ENCODE measurements at places on chromosomes 6 and 20.

DNA sequence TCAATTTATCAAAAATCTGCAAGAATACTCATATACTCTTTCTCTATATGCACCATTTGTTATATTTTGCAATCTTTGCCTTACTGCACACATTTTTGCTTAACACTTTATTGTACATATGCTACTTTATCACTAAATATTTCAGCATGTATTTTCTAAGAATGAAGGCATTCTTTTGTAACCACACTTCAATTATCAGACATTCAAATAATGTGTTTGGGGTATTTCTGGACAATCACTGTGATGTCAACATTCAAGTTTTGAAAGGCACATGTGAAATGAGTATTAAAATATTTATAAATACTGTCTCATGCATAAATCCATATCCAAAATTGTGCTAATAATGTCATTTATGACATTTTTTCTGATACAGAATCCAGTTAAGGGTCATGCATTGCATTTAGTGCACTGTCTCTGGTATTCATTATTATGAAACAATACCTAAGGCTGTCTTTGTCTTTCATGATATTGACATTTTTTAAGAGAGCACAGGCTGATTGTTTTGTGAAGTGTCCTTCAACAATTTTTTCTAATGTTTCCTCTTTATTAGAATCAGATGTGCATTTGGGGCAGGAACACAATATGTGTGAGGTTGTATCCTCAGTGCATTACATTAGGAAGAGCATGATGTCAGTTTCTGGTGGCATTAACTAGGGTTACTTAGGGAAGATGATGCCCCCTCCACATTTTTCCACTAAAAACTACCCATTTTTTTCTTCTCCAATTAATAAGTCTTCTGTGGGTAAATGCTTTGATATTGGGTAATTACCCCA lies 105.7 kb downstream of the MTFR2 start:
- no peak for DNase-seq

DNA sequence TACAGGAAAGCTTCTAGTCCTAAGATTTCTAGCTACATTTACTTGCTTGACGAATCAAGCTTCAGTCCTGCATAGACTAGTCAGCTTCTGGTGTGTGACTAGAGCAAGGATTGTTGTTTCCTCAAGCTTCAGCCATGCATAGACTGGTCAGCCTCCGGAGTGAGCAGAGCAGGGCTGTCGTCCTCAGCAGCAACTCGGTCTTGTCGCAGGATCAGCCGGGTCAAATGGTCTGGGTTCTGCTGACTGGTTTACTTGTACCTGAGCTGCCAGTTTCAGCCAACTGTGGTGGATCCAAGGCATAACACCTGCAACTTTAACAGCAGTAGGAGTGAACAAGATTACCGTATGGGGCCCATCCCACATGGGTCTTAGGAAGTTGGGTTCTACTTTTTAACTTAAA lies 10.8 kb upstream of the GMPR start:
- DNase-seq, result no peak

DNA sequence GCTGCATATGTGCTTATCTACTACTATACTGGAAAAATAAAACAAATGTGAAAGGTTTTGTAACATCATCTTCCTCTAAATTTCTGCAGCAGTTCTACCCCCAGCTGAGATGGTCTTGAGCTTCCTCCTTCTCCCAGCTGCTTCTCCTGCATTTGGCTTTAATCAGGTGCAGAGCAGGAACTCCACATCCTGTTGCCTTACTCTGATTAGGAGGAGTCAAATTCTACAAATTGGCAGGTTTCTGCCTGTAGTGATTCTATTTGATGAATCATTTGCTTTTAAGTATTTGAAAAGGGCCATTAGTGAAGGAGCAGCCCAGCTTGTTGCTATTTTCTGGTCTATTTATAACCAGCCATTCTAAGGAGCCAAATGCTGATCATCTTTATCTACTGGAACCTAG lies 224.5 kb downstream of the GMDS start:
- DNase-seq, result no peak

DNA sequence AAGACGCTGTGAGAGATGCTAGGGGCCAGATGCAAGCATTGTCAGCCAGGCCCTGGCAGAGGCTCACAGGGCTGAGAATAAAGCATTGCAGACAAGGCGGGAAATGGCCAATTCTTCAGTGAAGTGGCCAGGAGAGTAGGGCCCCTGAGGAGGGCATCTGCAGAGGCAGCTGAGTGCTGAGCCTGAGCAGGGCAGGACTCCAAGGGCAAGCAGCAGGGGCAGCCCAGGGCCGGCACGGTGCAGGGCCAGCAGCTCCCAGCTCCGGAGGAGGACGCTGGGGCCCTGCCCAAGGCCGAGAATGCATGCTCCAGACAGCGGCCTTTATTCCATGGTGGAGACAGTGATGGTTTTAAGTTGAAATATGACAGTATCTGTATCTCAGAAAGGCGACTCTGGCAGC lies 305.5 kb downstream of the FOXC1 start:
- no peak for DNase-seq

DNA sequence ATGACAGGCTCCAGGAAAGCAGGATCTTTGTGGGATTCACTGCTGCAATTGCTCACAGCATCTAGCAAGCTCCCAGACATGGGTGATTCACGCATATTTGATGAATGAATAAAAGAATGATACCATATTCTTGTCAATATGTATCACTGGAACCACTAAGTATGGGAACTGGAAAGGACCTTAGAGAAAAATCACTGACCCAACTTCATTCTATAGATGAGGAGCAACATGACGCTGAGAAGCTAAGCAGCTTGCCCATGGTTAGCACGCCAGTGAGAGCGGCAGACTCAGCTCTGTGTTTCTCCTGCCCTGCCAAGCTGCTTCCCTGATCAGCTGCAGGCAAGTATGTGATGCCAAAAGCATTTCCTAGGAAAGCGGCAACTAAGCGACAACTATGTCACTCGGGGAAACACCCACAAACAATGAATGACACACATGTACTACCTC lies 66.8 kb downstream of the PPP1R3G start:
- DNase-seq, result no peak

DNA sequence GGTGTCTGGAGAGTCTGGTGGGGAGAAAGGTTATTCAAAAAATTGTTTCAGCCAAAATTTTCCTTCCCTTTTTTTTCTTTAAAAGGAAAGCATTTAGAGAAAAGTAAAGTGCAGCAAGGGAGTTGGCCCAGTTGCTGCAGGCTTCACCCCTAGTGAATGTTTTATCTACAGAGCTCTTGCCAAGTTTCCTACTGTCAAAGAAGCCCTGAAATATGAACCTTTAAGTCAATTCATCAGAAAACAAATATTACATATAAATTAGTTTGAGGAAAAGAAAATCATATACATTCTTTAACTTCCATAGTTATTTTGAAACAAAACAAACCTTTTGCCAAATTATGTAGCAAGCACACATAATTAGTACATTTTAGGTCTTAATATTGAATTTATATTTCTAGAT lies 25.0 kb upstream of the HMGCLL1 start:
- DNase-seq, result no peak

- no peak for DNase-seq
These were observed 125.8 kb downstream of the LY86 start for GRCh38 chr6:6714118-6714897.

DNA sequence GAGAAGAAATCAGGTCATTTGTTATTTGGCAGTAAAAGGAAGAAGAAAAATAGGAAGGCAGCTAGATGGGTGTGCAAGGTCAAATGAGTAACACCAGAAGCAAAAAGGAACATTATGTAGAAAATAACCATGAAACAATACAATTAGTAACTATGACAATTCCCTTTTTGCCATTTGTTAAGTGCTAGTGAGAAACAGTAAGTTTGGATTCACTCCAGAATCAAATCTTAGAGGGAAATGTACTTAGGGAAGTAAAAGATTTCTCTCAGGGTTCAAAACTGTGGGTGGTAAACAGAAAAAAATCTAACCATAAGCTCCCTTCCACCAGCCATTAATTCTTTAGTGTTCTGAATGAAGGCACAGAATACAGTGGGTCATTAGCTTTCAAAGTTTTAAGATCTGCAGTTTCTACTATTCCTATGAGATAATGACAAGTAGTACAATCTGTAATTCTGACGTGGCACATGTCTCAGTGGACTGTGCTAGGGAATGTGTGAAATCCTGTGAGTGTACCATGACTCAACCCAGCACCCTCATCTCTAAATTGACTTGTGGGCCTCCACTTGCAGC lies 17.1 kb downstream of the REPS1 start:
- DNase-seq, result no peak

DNA sequence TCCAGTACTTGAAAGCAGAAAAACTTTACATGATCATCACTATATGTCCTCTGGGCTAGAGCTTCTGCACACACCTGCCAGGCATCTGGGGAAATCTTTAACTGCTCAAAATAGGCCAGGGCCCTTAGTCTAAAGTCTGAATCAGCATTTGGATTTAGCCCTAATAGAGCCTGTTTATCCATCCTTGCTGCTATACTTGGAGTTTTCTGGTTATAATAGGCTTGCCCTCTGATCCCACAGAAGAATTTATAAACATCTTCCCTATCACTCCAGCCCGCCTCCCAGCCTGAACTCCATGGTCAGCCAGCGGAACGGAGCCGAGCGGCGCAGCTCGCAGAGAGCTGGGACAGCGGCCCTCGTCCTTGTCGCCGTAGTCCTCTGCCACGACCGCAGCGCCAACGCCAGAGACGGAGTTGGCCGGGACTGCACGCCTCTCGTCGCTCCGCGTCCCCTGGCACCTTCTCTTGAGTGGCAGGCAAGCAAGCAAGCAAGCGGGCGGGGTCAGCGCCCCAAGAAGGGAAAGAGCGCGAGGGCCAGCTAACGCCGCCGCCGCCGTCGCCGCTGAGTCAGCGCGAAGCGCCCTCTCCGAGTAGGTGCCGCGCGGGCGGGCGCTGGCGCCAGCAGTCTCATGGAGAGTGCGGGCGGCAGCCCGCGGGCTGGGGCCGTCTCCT lies 25.4 kb upstream of the ASIP start:
- peak; percentile 87 for DNase-seq

DNA sequence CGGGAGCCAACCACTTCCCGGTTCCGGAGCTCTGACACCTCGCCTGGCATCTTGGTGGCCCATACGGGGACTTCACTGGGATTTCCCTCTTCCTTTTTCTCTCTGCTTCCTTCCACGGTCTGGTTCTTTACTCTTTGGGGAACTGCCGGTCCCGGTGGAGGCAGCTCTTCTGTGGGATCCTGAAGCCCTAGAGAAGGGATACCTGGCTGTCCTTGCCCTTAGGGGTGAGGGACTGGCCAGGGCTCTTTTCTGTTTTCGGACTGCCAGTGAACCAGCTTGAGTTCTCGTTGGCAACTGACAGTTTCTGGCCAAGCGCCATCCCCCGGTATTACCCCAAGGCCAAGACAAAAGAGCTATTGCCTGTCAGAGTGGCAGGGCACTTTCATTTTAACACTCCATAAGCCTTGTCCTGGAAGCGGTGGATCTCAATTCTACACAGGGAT lies 880 bp upstream of the CPXM1 start:
- no peak for DNase-seq

DNA sequence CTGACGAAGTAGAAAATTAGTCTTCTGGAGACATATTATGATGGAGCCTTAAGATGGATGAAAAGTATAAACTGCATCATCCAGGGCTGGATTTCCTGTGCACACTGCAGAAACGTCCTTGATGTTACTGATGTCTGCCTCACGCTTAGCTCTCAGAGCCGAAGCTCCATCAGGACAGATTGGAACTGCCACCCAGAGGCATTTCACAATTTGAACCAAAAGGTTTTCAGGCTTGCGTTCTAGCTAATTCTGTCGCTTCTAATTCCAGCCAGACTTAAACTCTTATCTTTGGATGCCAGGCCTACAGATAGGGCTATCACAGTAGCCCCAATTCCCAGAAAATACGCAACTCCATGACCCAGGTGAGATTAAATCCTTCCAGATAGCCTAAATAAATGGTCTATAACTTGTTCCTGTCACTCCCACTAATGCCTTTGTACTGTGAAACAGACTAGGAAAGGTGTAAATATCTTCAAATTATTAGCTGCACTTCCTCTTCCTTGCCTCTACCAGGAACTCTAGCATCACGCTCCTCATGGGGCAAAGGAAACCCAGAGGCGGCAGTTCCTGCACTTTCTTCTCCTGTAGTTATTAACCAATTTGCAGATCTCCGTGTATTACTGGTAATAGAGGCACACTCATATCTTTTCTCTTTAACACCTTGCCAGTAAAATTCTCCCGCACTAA lies 634.6 kb downstream of the PRKN start:
- no peak for DNase-seq

GRCh38 chr6:119728220-119728750 lies 378.7 kb upstream of the MAN1A1 start:
- no peak for DNase-seq

- no peak for DNase-seq
These were observed 35.0 kb upstream of the ENTPD6 start for GRCh38 chr20:25160467-25160866.

DNA sequence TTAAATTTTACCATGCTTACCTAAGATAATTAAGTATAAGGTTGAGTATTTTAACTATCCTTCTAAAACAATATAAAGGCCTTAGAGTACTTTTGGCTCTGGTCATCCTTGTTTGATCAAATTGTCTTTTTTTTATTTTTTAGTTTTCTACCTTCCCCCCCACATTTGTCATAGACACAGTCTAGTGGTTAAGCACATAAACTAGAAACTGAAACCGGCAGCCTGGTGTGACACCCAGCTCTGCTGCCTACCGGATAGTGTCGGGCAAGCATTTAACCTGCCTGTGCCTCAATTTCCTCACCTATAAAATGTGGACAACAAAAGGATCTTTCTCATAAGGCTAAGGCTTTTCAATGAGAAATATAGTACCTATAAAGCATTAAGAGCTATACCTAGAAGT lies 21.6 kb upstream of the TULP4 start:
- no peak for DNase-seq

GRCh38 chr6:1178590-1178989 lies 133.3 kb upstream of the FOXQ1 start:
- DNase-seq, result no peak

DNA sequence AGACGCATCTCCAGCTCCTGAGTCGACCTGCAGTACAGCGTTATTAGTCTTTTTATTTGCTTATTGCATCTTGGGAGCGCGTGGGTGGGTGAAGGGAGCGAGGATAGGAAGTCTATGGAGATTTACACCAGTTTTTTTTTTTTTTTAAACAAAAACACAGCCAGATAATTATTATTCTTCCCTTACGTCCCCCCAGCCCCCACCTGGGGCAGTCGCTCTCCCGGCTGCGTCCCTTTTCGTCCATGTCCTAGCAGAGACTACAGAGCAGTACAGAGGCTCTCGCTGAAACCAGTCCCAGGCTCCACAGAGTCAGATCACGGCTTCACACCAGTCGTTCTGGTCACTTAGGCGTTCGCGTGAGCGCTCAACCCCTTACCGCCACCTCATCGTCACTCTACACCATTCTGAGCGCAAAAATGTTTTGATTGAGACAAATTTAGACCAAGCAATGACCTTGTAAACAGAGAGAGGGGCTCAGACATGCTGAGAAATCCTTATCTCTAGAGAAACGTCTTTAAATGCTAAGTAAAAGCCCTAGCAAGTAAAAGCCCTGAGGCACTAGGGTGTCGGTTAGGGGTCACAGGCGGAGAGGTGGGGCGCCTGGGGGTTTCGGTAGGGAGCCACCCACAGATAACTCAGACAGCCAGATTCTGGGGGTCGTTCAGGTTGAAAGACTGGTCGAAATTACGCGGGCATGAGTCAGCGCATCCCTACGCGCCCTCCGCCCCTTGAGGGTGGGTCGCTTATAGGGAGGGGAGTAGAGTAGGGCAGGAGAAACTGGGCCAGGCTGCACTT lies 975 bp upstream of the PPT2 start:
- no peak for DNase-seq

Data from H1 (cell line).